ENCODE measurements at places on chromosomes 13 and 19. TPM values are rescaled to one million over a fixed set of nuclear protein-coding genes. Genes with fewer than 3 reads are reported as not detected.

The UQCRFS1 gene
- 89.2 TPM for polyA plus RNA-seq

The KCNC3 gene
- polyA plus RNA-seq, result 0.22 TPM

The PLPPR2 gene
- polyA plus RNA-seq, result 3.1 TPM

- DNase-seq, result no peak
Observed at GRCh38 chr13:105952233-105952972, 583.1 kb downstream of the EFNB2 start.

DNA sequence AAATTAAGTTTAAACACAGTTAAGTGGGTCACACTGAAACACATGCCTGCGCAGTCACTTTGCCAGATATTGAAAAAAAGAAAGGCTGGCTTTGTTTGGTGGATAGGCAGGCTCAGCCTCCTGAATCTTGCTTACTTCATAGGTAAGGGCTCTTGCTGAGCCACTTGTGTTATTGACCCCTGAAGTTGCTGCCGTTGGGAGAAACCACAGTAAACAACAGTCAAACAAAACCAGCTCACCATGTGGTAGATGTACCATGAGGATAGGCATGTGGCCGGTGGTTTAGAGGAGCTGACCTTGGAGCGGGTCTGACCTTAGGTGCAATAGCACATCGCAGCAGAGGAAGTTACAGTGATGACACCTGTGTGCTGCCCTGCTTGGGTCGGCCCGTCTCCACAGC lies 52.2 kb downstream of the SPATA13 start:
- DNase-seq, result no peak

DNA sequence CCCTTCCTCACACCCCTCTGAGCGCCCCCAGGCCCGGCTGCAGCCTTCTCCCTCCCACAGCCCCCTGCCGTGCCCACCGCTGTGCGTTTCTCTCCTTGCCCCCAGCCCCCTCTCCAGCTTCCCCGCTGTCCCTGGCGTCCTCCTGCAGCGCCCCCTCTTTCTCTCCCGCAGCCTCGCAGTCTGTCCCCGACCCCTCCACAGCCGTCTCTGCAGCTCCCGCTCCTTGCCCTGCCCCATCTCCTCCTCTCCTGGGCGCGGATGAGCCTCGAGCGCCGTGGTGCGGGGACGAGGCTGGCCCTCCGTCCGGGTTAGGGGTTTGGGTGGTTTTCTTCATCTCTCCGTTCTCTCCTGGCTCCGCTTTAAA lies 1.1 kb downstream of the KMT5C start:
- DNase-seq, result peak; percentile 69

DNA sequence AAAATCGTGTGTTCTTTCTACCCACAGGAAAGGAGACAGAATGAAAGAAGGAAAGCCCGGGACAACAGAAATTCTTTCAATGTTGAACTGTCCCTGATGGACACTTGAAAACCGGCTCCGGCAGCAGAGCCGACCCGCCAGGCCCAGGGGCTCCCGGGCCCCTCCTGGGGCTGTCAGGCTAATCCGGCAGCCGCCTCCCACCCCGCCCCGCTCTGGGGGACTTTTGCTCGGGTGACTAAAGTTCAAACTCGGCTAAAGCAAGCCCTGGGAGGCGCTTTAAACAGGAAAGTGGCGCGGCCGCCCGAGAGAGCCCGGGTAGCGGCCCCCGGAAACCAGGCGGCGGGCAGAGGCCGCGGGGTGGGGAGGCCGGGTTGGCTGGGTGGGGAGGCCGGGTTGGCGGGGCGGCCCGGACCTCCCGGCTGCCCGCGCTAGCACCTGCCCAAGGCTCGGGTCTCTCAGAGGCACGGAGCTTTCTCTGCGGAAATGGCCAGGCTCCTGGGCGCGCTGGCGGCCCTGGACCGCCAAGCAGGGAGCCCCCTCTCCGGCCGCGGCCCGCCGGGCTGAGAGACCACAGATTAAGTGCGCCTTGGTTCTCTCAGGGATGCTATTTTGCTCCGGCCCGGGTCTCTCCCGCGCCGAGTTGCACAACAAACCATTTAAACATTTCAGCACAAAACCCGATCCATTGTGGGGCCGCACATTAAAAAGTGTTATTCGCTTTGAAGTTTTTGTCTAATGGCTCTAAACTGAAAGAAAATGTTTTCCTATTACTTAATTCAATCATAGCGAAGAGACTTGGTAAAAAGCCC lies 2.6 kb upstream of the GSX1 start:
- no peak for DNase-seq

- DNase-seq, result no peak
Observed at GRCh38 chr13:110471156-110471832, 90.2 kb downstream of the RAB20 start.

Measured in small intestine (tissue), 16 donors.